ENCODE measurements at places on chromosomes 7 and 10.

DNA sequence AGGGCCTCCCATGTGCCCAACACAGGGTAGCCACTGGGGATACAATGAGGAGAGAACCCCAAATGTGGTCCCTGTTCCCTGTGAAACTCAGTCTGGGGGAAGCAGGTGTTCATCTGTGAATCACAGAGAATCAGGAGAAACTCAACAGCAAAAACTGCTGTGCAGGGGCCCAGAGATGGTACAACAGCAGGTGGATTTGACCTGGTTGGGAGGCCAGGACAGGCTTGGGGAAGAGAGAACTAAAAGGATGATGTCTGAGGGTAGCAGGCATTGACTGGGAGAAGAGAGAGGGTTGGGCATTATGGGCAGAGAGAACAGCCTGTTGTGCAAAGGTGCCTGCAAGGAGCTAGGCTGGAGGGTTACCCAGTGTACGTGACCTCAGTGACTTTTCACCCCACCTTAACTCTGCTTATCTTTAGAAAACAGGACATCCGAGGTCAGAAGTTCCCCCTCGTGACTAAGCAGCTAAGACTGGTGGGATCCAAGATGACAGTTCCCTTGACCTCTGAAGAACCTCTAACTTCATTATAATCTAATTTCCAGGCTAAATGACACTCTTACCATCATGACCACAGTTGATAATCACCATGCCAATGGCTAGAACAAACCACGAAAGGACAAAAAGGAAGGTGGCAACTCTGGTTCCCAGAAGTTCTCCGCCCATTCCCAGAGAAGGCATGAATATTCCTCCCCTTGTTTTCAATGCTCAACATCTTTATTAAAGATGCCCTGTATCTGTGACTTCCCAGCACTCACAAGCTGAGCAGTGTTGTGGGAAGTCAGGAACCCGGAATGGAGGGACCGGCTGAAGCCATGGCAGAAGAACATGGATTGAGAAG lies 5.1 kb upstream of the ADAMTS14 start:
- no peak for DNase-seq

- DNase-seq: no peak
These were observed 103.1 kb downstream of the SEMA3C start for GRCh38 chr7:80815733-80816132.

- DNase-seq: no peak
These were observed 108.7 kb upstream of the RHOBTB1 start for GRCh38 chr10:61052469-61053205.

- no peak for DNase-seq
These were observed 391.8 kb upstream of the MKI67 start for GRCh38 chr10:128518000-128518399.

GRCh38 chr10:123227706-123228105 lies 73.5 kb downstream of the BUB3 start:
- no peak for DNase-seq

- DNase-seq: no peak
These were observed 12.8 kb downstream of the GCK start for GRCh38 chr7:44176486-44176885.

GRCh38 chr7:43876241-43876640 lies 6.9 kb upstream of the MRPS24 start:
- DNase-seq: no peak

DNA sequence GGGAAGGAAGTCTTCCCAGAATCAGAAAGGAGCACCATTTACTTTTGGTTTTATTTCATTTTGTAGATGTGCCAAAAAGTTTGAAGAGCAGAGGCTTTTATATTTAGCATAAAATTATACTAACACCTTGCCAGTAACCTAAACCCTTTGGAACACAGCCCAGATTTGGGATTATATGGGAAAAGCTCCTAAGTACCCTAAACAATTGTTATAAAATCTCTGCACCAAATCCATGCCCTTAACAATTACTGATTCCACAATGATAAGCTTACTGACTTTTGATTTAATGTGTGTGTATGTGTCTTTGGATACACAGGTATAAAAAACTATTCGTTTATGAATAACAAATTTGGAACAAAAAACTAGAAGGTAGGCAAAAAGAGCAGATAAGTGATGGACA lies 39.0 kb upstream of the TMEM229A start:
- no peak for DNase-seq

DNA sequence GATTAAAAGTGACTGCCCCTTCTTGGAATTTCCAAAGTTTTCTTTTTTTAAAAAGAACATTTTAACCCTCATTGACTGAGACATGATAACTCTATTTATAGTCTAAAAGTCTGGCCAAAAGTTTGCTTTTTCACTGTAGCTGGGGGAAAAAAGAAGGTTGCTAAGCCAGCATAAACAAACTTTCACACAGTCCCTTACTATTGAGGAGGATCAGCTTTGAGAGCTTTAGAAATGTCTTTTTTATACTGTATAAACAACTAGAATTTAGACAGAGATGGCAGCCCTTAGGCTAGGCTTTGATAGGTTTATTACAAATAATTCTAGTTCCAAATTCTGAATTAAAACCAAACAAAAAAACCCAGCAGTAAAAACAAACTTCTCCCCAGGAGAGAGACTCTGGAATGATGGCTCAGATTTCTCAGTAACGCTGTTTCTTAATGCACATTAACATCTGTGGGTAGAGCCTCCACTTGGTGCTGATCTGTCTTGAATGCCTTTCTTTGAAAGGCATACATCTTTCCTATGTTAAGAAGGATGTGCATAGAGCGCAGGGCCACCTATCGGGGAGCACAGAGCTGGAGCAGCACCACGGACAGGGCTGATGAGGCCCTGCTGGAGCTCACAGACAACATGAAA lies 100.9 kb upstream of the PDLIM1 start:
- no peak for DNase-seq

GRCh38 chr7:79979437-79979836 lies 155.2 kb upstream of the GNAI1 start:
- DNase-seq: no peak

DNA sequence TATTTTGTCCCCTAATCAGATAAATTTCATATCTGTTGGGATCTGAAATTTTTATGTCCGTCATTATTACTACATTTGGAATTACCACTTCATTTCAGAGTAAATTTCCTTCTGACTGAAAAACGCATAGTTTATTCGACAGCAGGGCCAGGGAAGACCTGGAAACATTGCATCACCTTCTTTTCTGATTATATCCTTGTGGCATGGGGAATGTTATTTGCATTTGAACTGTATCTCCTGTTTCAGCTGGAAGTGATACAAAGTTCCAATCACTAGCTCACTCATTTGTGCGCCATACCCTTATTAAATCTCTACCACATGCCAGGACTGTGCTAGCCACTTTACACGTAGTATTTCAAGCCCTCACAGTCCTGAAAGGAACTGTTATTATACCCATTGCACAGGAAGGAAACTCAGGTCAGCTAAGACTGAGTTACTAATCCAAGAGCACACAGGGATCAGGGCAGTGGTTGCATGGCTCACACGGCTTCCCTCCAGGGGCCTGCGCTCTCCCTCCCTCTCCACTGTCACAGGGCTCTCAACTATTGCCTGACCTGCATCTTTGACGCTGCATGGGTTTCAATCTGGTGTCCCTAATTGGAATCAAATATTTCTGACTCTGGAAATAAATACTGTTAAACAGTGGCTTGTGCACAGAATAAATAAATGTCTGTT lies 84.4 kb upstream of the NANOS1 start:
- no peak for DNase-seq

DNA sequence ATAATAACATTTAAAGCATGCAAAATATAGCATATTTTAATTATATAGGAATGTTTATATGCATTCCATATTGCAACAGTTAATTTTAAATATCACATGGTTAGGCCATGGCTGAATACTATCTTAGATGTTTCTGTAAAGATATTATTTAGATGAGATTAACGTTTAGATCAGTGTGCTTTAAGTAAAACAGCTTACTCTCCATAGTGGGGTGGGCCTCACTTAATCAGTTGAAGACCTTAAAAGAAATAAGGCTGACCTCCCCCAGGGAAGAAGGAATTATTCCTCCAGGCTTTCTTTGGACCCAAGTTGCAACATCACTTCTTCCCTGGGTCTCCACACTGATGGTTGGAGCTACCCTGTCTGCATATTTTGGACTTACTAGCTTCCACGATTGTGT lies 1246.5 kb downstream of the TYW1 start:
- DNase-seq: no peak

- no peak for DNase-seq
These were observed 412 bp upstream of the PPIA start for GRCh38 chr7:44796034-44796503.

DNA sequence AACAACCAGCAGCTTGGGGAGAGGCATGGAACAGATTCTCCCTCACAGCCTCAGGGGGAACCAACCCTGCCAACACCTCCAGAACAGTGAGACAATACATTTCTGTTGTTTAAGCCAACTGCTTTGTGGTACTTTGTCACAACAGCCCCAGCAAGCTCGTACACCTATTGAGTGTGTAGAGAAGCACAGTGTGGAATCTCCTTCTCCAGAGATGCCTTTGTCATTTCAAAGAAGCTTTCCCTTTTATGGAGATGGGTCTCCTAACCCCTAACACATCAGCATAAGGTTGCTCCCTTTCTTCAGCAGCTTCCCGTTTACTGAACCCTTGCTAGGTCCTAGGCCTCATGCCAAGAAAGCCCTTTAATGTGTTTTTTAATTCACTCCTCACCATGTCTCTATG lies 60.7 kb upstream of the AGK start:
- DNase-seq: no peak

DNA sequence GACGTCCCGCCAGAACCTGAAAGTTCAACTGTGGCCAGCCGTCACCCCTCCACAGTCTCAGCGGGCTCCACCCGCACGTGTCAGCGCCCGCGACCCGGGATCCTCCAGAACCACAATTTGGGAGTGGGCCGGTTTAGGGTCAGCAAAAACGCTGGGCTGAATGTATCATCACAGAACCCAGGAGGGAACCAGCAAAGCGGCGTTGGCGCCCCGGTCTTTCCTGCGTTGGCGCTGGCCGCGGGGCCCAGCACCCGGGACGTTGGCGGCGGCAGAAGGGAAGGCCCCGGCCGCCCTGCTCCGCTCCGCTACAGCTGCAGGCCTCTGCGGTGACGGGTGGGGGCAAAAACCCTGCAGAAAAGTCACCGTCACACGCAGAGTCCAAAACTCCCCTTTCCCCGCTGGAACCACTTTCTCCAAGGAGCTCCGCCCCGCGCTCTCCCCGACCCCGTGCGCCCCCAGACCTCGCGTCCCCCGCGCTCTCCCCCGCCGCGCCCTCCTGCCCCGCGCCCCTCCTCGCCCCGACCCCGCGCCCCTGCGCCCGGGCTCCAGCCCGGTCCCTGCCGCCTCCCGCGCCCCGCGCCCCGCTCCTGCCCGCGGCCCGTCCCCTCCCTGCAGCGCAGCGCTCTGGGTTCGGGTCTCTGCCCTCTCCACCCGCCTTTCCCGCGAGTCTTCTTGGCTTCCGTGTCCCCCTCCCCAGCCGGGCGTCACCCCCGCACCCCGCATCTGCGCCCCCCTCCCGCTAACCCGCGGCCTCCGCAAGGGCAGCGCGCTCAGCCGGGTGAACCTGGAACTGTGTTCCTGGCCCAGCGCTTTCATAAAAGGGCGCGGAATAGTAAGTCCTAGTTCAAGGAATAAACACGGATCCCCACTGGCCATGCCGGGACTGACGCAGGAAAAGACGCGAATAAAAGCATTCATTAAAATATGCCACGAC lies 24.0 kb upstream of the RNF32 start:
- DNase-seq: no peak

- DNase-seq: no peak
These were observed 816.9 kb upstream of the POT1 start for GRCh38 chr7:125746510-125746909.

DNA sequence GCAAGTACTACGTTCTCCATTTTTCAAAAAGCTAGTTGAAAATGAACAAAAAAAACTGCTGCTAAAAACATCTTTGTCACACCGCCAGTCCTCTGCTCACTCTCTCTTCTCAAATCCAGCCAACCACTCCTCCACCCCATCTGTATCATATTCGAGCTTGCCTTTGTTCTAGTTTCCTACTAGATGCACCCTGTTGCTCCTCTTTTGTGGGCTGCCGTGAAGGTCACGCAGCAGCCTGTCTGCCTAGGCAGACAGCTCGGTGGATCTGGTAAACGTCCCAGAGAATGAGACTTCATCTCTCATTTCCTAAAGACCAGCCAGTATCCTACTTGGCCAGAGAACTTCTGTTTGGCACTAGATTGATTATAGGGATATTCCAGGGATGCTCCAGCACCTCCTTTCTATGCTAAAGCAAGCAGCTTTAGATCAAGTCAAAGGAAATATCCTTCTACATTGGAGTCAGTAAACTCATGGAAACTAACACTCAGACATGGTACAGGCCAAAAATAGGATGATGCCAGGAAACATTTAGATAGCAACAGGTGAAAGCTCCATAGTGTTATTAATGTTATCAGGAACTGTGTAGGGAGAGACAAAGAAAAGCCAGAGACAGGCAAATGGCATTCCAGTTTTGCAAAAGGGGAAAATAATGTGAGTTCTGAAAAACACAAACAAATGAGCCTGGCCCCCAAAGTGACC lies 8.7 kb upstream of the PLXNA4 start:
- DNase-seq: no peak

GRCh38 chr10:114930320-114930719 lies 7.7 kb upstream of the TRUB1 start:
- DNase-seq: no peak

DNA sequence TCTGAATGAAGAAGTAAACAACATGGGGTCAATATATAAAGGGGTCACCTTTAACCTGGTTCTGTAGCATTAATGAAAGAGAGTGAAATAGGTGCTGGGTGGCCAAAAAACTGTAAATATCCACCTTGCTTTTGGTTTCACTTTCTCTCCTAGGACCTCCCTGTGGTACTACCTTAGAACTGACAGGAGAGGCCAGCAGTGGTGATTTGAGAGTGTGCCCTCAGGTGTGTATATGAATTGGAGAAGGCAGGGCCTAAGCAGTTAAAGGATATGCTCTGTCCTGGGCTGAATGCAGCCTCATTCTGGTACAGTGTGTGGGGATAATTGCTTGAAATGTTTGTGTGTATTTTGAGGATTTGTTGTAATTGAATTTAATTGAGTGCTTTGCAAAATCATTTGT lies 62.0 kb downstream of the BBS9 start:
- no peak for DNase-seq

GRCh38 chr10:5442065-5442989 lies 30.0 kb downstream of the NET1 start:
- DNase-seq: no peak

DNA sequence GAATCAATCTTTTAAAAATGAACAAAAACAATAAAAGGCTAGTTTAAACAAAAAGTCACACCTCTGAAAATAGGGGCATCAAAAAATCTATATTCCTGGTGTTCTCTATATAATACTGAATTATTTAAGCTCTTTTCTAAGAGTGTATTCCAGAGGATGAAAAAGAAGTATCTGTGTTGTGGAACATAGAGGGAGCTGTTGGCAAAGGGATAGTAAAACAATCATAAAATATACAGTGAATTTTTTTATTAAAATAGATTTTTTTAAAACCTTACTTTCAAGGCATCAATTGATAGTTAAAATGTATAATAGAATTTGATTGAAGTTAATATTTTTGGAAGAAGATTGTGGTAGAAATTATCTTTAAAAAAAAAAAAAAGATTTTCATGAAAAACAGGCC lies 1409.1 kb upstream of the CELF2 start:
- no peak for DNase-seq

- DNase-seq: no peak
These were observed 44.5 kb upstream of the CDK1 start for GRCh38 chr10:60733826-60734225.
